ENCODE measurements at places on chromosomes 3 and 15.

DNA sequence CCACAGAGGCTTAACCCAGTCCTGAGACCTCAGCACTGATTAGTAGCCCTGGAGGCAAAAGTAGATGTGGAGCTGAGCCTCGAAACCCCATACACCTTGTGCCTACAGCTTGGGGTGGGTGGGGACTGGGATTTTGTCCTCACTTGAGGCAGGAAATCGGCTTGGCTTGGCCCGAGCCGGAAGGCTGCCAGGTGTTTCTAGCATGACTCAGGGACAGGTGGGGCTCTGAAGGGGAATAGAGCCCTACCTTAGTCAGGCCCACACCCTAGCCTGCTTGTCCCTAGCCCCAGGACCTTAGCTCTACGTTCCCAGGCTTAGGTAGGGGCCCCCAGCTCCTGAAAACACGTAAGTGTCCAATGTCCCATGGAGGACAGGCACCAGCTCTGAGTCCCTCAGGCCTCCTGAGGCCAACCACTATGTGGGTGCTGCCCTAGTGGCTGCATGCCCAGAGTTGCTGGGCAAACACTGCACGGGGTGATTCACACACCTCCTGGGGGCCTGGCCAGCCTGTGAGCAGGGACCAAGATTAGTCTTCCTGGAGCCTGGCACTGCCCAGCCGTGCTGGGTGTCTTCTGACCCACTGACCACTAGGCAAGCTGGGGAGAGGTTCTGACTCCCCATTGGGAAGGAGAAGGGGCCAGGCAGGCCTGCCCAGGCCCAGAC, 3.1 kb downstream of the MST1R start:
- no peak for DNase-seq

DNA sequence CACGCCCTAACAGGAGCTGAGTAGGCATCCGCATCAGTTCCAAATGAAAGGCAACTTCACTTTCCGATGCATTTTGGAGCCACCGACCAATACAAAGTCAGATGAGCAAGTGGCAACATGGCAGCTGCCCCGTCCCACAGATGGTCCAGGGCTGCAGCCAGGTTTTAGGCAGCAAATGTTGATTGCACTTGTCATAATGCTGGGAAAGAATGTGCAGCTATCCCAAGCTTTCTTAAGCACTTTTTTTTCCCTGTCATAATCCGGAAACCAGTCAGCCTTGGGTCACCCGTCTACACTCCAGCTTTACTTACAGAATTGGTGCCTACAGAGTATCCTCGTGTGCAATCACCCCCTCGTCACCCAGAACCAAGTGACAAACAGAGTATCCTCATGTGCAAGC, 147.7 kb downstream of the CHSY1 start:
- DNase-seq, result no peak

- no peak for DNase-seq
Observed at GRCh38 chr3:137409584-137409983, 354.5 kb upstream of the SOX14 start.

DNA sequence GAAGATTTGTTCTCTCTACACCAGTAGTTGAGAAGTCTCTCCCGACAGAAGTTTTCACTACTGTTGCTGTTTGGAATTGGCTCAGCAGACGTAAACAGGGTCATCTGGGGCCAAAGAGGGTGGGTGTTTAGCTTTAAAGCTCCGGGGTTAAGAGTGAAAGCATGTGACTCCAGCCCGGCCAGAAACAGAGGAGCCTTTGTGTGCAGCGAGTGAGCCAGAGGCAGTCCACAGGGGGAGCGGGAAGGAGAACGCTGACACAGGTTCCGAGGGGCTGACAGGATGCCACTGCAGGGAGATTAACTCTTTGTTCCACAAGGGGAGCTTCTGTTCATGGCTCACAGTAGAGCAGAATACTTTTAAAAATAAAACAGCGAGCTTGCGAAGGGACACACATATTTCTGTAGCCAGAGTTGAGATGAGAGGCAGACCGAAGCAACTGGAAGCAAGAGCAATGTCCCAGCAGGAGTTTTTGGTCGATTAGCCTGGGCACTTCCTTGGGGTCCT, 26.9 kb downstream of the BMF start:
- no peak for DNase-seq

Data from CD4-positive, alpha-beta T cell treated with Interleukin-15 for 1 hour (primary cell).